ENCODE measurements at places on chromosomes 6 and 20. TPM values are rescaled to one million over a fixed set of nuclear protein-coding genes. Genes with fewer than 3 reads are reported as not detected.
A peak's percentile ranks its signal among the peaks of the same experiment; 100 is the strongest.

WFDC10B gene
- not detected for total RNA-seq

- DNase-seq = no peak
Measured at GRCh38 chr6:143408151-143408786, 42.2 kb downstream of the ADAT2 start.

DNA sequence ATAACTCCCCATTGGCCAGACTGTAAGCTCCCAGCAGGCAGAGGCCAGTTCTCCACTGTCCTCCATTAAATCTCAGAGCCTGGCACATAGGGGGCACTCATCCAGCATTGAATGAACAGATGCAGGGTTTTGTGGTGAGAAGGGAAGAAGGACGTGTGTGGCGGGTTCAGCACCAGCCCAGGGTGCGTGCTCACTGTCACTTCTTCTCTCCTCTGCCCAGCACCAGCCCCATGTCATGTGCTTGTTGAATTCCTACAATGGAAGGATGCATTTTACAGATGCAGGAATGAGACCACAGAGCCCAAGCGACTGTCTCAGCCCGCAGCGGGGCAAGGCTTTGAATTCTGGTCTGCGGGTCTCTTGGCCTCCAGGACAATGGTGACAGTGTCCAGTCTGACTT lies 149.9 kb downstream of the CEBPB start:
- DNase-seq = no peak

GRCh38 chr6:169752074-169752623 lies 727 bp downstream of the ERMARD start:
- no peak for DNase-seq

GRCh38 chr6:141195251-141195832 lies 937.4 kb upstream of the GJE1 start:
- no peak for DNase-seq

RTEL1 gene
- total RNA-seq = 25.1 TPM

DNA sequence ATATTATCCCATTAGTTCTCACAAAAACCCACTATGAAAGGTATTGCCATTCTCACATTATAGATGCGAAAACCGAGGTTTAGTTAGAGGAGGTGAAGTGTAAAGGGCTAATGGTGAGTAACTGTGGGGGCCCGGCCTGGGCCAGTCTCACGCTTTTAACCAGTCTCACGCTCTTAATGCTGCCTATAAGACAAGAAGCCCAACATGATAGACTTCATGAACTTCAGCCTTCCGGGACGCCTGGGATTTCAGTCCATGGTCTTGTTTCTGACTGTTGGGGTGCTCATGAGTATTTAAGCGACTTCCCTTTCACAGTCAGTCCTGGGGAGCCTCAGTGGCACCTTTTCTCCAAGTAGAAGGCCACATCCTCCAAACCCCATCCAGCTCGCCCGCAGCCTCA lies 31.7 kb downstream of the AGPAT4 start:
- no peak for DNase-seq

CCN5 gene
- not detected for total RNA-seq

DNA sequence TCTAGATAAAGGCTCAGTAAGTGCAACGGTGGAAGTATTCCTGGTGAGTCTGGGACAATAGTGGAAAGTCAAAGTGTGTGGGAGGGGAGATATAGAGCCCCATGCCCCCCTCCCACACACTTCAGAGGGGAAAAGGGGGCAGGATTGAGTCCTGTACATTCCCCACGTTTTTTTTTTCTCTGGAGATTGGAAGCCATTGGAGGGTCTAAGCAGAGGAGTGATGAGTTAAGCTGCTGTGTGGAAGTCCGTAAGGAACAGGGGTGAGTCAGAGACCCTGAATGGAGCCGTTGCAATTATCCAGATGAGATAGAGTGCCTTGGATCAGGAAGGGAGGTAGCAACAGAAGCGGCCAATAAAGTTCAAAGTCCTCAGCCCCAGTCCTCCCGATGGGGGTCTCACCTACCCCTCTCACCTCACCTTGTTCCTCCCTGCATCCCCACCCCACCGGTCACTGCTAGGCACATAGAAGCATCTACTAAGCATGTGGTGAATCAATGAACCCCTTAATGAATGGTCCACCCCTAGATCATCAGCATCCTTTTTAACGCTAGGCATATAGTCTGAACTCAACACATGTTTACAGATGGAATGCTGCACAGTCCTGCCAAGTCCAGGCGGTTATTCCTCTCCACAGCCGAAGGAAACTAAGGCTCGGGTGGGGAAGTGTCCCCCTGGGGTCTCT lies 662 bp upstream of the SLC9A8 start:
- peak; percentile 37 for DNase-seq

- DNase-seq = no peak
Measured at GRCh38 chr6:106894978-106895702, 79.4 kb downstream of the CD24 start.

SALL4 gene
- total RNA-seq = 0.40 TPM

ASIP gene
- total RNA-seq = not detected

- DNase-seq = no peak
Measured at GRCh38 chr20:23649242-23649641, 11.5 kb upstream of the CST3 start.

GRCh38 chr6:118708744-118709143 lies 57.4 kb upstream of the CEP85L start:
- peak; percentile 70 for DNase-seq

- DNase-seq = no peak
Measured at GRCh38 chr20:23200413-23200812, 114.3 kb upstream of the CD93 start.

DNA sequence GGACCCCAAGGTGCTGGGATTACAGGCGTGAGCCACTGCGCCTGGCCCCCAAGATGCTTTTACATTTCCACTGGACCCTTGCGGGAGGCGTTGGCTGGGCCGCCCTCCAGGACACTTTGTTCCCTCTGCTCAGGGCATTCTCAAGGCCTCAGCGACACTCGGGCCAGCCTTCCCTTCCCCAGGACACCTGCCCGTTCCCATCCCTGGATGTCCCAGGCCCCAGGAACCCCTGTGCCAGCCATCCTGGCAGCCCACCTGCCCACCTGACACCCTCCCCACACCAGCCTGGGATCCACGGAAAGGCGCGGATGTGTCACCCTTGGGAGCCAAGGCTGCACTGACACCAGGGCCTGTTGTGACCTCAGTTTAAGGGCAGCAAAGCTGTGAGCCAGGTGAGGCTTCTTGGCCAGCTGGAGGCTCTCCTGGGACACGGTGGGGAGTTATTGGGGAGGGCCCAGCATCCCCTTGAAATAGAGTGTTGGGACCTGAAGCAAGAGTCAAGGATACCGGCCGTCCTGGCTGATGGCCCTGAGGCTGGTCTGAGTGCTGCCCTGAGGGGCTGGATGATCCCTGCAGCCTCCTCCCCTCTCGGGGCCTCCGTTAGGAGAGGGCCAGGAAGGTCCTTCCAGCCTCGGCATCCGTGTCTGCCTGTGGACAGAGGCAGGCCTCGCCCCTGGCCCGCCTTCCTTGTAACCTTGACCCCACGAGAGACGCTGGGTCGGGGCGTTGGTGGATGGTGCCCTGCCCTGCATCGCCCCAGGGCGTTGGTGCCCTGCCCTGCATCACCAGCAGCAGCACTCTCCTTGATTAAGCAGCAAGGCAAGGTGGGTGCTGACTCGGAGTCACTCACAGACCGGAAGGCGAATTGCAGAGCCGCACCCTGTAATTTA lies 84.2 kb upstream of the BHLHE23 start:
- no peak for DNase-seq

RRP36 gene
- total RNA-seq = 97.5 TPM

GRCh38 chr6:90399970-90400369 lies 103.3 kb upstream of the BACH2 start:
- DNase-seq = no peak

TCEA2 gene
- 40.9 TPM for total RNA-seq

GRCh38 chr6:3297909-3298308 lies 39.2 kb downstream of the PSMG4 start:
- no peak for DNase-seq

ECHDC1 gene
- 66.8 TPM for total RNA-seq

BPIFA1 gene
- not detected for total RNA-seq

SNTA1 gene
- 13.9 TPM for total RNA-seq

DNA sequence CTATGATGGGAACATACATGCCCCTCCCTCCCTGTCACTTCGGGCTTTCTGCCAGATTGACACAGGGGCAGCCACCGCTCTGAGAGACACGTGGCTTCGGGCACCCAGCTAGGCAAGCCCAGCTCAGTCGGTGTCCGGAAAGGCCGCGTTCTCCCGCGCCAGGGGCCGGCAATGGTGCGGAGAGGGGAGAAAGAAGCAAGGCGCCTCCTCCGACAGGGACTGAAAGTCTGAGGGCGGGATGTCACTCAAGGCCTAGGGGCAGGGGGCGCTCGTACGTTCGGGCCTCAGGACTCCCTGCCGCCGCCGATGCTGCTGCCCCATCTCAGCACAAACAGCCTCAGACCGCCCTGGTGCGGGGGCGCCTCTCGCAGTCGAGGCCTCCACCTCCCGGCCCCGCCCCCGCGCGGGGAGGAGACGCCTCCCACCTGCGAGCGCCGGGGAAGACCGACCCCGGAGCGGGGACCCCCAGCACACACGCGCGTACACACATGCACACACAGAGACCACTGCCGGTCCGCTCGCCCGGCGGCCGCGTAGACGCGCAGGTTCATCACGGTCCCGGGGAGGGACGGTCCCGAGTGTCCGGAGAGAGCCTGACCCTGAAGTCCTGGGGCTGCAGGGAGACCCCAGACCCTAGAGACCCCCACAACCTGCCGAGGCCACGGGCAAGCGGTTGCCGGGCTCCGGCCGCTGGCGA lies 1.9 kb downstream of the GRM4 start:
- no peak for DNase-seq

RAB44 gene
- total RNA-seq = not detected

DNA sequence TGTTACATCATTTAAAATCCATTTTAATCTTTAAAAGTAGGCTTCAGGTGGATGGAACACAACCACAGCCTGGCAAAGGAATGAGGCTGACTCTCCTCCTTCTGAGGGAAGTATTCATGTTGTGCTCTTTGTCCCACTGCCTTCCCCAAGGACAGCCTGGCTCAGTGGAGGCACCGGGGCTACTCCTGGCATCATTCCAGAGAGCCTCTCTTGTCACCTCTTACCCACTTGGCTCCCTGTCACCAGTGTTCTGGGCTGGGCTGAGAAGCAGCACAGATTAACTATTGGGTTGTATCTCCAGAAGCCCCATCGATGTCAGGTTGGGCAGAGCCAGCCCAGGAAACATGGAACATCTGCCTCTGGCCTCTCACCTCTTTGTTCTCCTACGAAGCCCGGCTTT lies 10.7 kb upstream of the TP53INP2 start:
- DNase-seq = no peak

MEP1A gene
- not detected for total RNA-seq

FAM83B gene
- total RNA-seq = not detected

GRCh38 chr6:105810922-105811482 lies 275.1 kb upstream of the PRDM1 start:
- no peak for DNase-seq

HLA-DOA gene
- not detected for total RNA-seq
